ENCODE measurements at places on chromosomes 4 and X.

DNA sequence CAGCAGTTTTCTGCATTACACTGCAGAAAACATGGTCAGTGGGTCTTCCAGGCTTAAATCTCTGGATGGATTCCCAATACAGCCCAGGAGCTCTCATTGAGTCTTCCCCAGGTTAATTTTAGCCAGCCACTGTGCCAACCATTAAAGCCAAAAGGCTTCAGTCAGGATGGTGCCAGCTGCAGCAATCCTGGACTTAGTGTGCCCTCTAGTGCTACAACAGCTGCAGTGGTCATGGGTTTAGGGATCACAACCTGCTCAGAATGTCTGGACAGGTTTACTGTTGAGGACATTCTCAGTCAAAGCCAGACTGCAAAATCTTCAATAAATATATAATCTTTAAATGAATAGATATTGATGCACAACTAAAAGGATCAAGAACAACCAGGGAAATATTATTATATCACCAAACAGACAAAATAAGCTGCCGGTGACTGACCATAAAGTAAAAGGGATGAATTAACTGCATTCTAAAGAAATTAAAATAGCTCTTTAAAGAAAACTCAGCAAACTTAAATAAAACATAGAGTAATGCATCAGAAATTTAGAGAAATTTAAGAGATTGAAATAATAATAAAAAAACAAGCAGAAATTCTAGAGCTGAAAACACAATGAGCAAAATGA, 639.9 kb downstream of the SPOCK3 start:
- DNase-seq: no peak

GRCh38 chr4:26081795-26082498, 167.9 kb downstream of the SMIM20 start:
- no peak for DNase-seq

DNA sequence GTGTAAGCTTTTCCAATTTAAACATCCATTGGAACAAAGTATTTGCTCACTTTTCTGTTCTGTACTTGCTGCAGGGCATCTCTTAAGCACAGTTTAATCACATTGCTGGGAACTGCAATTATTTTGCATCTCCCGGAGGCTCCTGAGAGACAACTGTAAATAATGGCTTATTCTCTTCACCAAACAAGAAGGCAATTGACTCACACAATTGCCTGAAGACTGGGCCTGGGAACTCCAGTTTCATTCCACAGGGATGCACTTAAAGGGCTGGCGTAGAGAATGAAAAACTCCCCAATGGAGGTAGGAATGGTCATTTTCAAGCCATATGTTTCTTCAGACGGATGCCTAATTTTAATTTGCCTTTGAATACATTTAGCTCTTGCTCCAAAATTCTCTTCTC, 29.5 kb downstream of the TFDP3 start:
- DNase-seq: no peak

- no peak for DNase-seq
Measured at GRCh38 chrX:18895189-18895951, 88.5 kb downstream of the PHKA2 start.

Measured in stimulated activated CD4-positive, alpha-beta T cell treated with anti-CD3 and anti-CD28 coated beads, Interleukin-1b, Interleukin-23, amount 100 ng/mL, for 1 hour (primary cell).